NCI-H1105 treated with DMSO at 0.1 percent for 48 hours (cell line): ENCODE measurements at places on chromosomes 2 and 18.

DNA sequence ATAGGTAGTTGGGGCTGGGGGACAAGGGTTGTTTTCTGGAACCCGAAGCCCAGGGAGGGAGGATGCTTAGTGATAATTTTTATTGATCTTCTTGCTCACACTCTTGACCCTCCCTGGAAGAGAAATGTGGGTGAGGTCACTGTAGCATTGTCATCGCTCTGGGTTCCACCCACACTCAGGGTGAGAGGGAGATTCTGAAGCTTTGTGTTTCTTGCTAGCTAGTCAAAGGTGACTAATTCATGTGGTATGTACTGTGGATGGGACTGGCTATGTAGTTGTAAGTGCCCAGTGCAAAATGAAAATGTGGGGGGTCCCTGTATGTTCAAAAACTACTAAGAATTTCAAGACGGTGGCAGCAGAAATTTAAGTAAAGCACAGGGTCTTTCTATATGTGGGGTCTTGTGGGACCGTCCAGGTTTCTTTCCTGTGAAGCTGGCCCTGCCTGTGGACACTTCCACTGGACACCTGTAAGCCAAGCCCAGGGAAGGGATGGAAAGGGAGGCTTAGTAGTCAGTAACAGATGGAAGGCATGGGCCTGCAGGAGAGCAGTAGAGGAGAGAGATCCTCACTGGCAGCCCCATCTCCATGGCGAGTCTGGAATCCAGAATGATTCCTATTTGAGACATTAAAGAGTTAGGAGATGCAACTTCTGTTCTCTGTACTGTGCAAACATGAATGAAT, 35.0 kb downstream of the TSN start:
- DNase-seq = no peak

DNA sequence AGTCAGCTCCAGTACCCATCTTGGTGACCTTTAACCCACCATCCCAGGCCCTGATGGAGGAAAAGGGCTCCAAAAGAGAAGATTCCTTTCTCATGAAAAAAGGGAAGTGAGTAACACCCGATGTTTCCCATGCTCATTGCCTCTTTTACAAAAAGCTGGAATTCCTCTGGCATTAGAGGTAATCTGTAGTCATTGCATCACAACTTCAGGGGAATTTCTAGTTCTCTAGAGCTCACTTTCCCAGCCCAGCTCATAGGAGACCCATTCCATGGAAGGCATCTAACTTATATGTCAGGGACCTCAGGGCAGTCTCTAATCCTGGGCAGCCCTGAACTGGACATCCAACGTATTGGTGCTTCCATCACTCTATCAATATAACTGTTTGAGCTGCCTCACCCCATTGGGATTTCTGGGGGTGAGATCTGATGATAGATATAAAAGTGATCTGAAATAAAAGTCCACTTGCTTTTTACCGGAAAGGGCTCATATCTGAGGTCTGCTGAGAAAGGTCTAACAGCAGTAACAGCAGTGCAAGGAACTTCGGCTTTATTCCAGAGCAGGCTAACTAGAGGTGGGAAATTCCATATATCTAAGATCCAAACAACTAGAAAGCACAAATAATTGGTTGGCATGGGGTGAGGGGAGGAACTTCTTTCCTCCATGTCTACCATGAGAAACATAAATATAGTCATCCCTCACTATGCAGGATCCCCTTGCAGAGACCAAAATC, 106.1 kb downstream of the ETAA1 start:
- no peak for DNase-seq

- no peak for DNase-seq
Measured at GRCh38 chr2:88658881-88659537, 31.7 kb upstream of the EIF2AK3 start.

GRCh38 chr18:51852681-51853080, 487.3 kb upstream of the DCC start:
- DNase-seq = no peak

GRCh38 chr2:7194950-7195349, 277.7 kb downstream of the RNF144A start:
- no peak for DNase-seq

DNA sequence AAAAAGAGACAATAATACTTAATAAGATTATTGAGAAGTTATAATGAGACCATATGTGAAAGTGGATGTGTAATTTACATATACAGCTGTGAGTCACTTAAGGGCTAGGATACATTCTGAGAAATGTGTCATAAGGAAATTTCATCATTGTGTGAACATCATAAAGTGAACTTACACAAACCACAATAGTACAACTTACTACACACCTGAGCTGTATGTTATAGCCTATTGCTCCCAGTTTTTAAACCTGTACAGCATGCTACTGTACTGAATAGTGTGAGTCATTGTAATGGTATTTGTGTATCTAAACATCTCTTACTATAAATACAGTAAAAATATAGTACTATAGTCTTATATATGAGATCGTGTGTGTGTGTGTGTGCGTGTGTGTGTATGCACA, 1420.3 kb upstream of the PIK3C3 start:
- DNase-seq = no peak

DNA sequence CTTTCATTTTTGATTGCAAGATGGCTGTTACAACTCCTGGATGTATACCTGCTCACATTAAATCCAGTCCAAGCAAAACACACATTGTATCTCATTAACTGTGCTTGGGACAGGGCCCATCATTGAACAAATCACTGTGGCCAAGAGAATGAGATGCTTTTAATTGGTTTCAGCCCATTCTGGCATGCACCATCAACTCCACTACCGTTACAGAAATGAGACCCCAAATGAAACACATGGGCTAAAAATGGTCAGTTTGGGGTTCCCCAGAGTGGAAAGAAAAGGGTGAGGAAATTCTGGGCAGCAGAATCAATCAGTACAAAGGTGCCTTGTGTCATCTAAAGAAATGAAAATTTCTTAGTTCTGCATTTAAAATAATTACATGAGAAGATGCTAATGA, 52.7 kb downstream of the FAM171B start:
- DNase-seq = no peak

DNA sequence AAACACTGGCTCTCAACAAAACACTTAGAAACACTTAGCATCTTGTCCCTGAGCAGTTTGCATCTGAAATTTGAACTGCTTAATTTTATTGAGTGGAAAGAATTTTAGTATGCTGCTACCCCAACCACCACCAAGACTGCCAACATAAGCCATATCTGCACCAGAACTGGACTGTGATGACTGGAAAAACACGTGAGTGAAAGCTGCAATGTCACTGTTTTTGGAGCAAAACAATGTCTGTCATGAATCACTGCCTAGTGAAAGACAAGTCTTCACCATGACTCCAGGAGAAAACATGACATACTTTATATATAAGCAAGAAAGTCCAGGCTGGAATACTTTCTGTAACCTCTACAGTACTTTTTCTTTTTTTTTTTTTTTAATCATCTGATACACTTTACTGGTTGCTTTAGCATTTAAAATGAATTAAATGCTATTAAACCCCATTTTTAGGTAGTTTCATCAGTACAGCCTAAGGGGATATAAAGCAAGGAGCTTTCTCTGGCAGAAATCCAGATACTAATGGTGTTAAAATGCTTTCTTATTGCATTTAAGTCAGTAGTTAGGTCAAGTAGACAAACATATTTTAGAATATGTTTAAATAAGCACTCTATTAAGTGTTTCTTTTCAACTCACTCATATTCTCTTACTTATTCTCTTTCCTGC, 2129.4 kb upstream of the PIK3C3 start:
- peak; percentile 78 for DNase-seq

DNA sequence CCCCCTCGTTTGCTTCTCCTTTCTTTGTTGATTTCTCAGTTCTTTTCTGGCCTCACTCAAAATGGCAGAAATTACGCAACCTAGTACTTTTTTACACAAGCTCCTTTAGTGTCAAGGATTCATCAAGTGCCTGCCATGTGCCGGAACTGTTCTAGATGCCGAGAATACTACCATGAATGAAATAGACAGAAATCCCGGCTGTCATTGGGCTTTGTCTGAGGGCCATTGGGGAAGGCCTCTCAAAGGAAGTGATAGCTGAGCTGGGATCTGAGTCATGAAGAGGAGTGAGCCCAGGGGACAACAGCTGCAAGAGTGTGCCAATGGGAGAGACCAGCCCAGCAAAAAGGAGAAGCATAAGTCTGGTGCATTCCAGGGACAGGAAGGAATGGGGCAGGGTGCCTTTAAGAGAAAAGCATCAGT, 34.3 kb upstream of the PPP1CB start:
- DNase-seq = no peak

GRCh38 chr18:73409242-73409641, 541.5 kb upstream of the NETO1 start:
- no peak for DNase-seq

DNA sequence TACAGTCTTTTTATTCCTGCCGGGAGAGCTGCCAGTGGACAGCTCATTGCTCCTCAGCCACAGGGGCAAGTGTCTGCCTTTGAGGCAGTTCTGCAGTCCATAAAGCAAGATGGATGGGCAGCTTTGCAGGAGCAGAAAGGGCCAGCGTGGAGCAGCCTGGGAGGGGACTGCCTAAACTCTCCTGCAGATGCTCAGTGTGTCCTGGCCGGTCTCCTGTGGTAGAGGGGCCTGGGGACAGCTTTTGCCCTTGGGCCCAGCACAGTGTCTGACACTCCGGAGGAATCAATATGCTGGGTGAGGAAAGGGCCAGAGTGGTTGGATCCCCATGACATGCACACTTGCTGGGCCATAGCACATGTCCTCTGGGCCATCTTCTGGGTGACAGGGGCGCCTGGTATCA, 65.7 kb upstream of the DAPL1 start:
- DNase-seq = no peak

DNA sequence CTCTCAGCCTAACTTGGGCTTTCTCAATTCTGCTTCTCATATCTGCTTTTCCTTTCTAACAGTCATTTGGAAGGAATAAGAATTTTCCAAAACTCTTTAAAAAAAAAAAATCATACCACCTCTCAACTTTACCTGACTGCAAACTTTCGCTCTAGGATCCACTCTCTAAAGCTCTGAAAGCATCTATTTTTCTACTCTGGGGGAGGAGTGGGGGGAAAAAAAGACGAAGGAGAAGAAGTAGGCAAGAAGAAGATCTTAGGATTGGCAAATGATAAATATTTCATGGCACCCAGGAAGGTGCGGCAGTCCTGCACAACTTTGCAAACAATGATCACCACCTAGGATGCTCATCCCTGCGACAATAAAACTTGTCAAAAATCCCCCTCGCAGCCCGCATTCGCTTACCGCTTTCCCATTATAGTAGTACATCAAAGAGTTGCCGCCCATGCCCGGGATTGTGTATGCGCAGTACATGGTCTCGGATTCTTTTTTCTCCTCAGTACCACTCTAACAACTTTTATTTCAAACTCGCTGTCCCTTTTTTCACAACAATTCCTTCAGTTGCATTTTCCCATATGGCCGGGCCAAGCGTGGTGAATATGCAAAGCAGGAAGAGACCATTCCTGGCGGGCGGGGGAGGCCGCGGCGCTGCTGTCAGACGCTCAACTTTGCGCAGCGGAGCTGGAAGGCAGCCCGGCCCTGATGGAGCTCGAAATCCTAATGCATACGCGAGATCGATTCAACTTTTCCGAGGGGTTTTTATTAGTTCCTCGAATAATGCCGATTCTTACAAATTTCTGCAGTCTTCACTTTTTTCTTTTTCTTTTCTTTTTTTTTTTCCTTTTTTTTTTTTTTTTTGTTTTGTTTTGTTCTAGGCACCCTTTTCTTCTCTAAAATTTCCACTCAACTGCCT, 266.5 kb downstream of the TCF4 start:
- peak; percentile 94 for DNase-seq

GRCh38 chr2:175442441-175442840, 260.9 kb upstream of the ATP5MC3 start:
- no peak for DNase-seq
